ENCODE measurements at places on chromosomes 5 and 9. TPM values are rescaled to one million over a fixed set of nuclear protein-coding genes. Genes with fewer than 3 reads are reported as not detected.

GRCh38 chr9:89532478-89532877 is 34.6 kb upstream of the SEMA4D start:
- H3K27me3 ChIP-seq = no peaks in the 10 kb centered on the region
- peak overlapping the region; percentile 82 for H3K27ac ChIP-seq

DNA sequence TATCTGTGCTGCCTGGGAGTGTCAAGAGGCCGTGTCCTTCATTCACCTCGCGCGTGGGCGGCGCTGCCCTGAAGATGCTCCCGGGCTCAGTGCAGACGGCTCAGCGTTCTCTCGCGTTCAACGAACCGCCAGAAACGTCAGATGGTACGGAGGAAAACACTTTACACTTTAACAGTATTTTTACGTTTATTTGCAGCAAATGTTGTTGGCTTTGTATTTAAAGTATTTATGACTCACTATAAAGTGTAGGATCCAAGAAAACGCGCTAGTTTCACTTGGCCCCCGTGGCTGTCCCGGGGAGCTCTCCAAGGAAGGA is 544 bp upstream of the ERCC6L2 start:
- no peak overlapping the region for H3K27ac ChIP-seq
- peaks cover 49% of the 10 kb centered on the region for H3K36me3 ChIP-seq
- peaks cover 24% of the 10 kb centered on the region for H3K4me1 ChIP-seq
- DNase-seq = peak; percentile 78

- H3K27ac ChIP-seq = no peak overlapping the region
- DNase-seq = no peak
- H3K4me1 ChIP-seq = peaks cover 7% of the 10 kb centered on the region
- peaks cover 10% of the 10 kb centered on the region for H3K27me3 ChIP-seq
- no peaks in the 10 kb centered on the region for H3K36me3 ChIP-seq
- H3K4me3 ChIP-seq = no peak overlapping the region
These were observed 52.5 kb downstream of the ZNF474 start for GRCh38 chr5:122181863-122182262.

- no peaks in the 10 kb centered on the region for H3K36me3 ChIP-seq
- H3K27me3 ChIP-seq = peaks cover 22% of the 10 kb centered on the region
- no peak overlapping the region for H3K4me3 ChIP-seq
- no peaks in the 10 kb centered on the region for H3K4me1 ChIP-seq
- no peak overlapping the region for H3K27ac ChIP-seq
These were observed 13.7 kb upstream of the CERCAM start for GRCh38 chr9:128406848-128407391.

- no peak overlapping the region for H3K27ac ChIP-seq
- H3K27me3 ChIP-seq = peaks cover 24% of the 10 kb centered on the region
These were observed 859 bp upstream of the GRIA1 start for GRCh38 chr5:153489611-153490010.

- H3K27me3 ChIP-seq = peaks cover 3% of the 10 kb centered on the region
- H3K27ac ChIP-seq = no peak overlapping the region
- no peaks in the 10 kb centered on the region for H3K36me3 ChIP-seq
- DNase-seq = no peak
- H3K4me3 ChIP-seq = no peak overlapping the region
These were observed 5.8 kb downstream of the DCANP1 start for GRCh38 chr5:135441350-135441831.

NOL6 gene
- 39.7 TPM for total RNA-seq

EGR1 gene
- 64.2 TPM for total RNA-seq

TXNDC8 gene
- total RNA-seq = not detected

HMGCR gene
- 57.7 TPM for total RNA-seq

CNTNAP3B gene
- not detected for total RNA-seq

Measured in activated CD4-positive, alpha-beta memory T cell treated with anti-CD3 and anti-CD28 coated beads for 36 hours (primary cell).